ENCODE measurements at places on chromosomes 1 and 21.

DNA sequence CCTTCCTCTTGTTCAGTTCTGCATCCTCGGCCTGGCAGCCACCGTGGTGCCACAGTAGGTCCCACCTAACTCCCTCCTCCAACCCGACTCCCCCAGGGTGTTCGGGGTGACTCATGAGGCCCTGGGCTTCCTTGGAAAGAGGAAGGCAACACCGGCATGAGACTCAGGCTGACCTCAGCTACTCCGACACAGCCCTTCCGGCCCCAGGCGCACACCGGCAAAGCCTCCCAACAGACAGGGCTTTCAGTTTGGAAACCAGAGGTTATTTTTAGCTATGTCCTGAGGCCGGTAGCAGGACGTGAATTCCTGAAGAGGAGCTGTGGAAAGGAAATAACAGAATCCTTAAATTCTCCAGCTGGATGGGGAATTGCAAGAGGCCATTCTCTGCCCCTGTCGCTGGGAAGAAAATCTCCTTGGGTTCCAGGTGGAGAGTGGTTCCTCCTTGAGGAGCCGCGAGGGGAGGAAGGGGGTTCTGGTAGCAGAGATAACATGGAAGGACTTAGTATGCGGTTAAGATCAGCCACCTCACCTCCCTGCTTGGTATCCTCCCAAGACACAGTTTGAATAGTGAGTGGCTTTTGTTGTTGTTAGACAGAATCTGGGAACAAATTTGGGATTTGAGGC is 24.4 kb downstream of the PLXNA2 start:
- DNase-seq: no peak

GRCh38 chr1:104702731-104703130 is 953.0 kb downstream of the AMY1C start:
- DNase-seq: no peak

GRCh38 chr1:176942346-176942745 is 222.2 kb downstream of the ASTN1 start:
- DNase-seq: no peak

GRCh38 chr21:25589887-25590286 is 17.4 kb downstream of the MRPL39 start:
- no peak for DNase-seq

GRCh38 chr1:68173936-68174737 is 58.2 kb downstream of the WLS start:
- DNase-seq: no peak

- DNase-seq: no peak
Measured at GRCh38 chr1:226656201-226656600, 82.9 kb downstream of the ITPKB start.

- no peak for DNase-seq
Measured at GRCh38 chr1:211701733-211702132, 26.3 kb upstream of the NEK2 start.

- DNase-seq: no peak
Measured at GRCh38 chr1:17194615-17195528, 10.1 kb upstream of the PADI1 start.

DNA sequence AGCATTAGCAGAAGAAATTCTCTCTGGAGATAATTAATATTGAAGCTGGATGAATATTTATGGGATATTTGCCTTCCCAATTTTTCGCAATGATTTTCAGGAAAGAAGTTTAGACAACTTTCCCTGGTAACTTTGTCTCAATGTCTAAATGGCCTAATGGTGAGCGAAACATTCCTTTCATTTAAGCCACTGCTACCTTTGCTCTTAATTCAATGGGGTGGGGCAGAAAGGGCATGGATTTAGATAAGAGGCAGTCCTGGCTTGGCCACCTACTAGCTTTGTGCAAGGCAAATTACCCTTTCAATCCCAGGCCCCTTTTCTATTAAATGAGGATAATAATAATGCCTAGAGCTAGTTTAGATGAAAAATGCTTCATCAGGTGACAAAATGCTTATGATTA is 27.1 kb upstream of the LYST start:
- DNase-seq: no peak

- peak; percentile 81 for DNase-seq
Measured at GRCh38 chr1:155086128-155086741, 7.6 kb downstream of the EFNA3 start.

- no peak for DNase-seq
Measured at GRCh38 chr1:27727126-27727525, 1.4 kb downstream of the FAM76A start.

- DNase-seq: no peak
Measured at GRCh38 chr1:245768596-245768995, 613.8 kb downstream of the KIF26B start.

DNA sequence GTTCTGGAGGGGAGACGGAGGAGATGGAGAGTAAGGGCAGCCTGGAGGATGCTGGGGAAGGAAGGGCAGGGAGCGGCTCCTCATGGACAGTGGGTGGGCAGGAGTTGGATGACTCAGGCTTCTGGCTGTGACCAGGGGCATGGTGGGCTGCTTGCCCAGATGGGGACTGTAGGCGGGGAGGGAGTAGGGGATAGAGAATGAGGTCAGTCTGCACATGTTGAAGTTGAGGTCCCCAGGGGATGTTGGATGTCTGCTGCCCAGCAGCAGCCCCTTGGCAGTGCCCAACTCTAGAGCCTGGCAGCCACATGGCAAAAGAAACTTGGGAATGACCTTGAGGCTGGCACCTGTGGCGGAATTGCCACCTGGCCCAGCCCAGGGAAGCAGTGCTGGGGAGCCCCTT is 6.4 kb downstream of the SELENON start:
- DNase-seq: no peak

GRCh38 chr1:59412718-59413326 is 115.9 kb downstream of the FGGY start:
- DNase-seq: no peak

GRCh38 chr1:167455786-167456446 is 62.4 kb downstream of the CD247 start:
- no peak for DNase-seq

- DNase-seq: no peak
Measured at GRCh38 chr21:28445141-28445830, 547.4 kb downstream of the LTN1 start.

DNA sequence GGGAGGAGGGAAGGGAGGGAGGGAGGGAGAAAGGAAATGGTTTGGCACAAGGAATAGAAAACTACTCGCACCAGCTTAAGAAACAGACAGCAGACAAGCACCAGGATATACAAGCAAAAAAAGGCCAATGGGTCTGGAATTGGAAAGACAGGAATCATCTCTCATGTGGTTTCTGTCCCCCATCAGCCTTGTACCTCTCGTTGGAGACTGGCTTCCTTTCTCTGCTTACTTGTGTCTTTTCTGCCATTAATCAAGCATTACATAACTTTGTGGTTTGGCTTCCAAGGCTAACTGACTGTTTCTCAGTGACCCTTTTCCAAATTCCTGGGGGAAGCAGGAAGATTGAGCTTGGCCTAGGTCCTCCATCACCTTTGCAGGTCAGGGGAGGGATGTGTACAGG is 11.8 kb upstream of the RALGPS2 start:
- no peak for DNase-seq

- DNase-seq: no peak
Measured at GRCh38 chr1:111404588-111404987, 22.9 kb downstream of the OVGP1 start.

DNA sequence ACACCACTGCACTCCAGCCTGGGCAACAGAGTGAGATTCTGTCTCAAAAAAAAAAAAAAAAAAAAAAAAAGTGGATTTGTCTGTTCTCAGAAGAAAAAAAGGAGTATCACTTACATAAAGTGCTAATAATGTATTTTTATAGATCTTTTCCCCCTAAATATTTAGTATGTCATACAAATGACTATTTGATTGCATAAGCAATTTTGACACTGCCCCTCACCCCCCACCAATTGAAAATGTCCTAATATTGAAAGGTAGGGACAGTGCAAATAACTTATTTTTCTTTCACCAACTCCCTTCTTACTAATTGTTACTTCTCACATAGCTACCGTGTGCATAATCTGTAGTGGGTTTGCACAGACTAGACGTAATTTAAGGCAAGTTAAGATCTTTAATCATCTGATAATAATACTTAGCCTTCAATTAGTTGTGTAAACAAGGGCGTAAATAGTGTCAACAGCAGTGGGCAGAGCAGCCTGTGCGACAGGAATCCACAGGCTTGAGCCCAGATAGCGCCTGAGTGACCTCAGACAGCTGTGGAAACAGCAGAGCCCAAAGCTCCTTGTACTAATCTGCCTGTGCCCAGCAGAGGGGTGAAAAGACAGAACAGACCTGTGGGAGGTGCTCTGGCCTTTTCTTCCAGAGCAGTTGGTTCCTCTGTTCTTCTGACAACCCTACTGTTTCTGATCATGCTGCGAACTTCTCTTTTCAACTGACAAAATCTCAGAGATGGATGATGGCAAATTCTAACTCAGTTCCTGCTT is 4.5 kb upstream of the IER5 start:
- no peak for DNase-seq

DNA sequence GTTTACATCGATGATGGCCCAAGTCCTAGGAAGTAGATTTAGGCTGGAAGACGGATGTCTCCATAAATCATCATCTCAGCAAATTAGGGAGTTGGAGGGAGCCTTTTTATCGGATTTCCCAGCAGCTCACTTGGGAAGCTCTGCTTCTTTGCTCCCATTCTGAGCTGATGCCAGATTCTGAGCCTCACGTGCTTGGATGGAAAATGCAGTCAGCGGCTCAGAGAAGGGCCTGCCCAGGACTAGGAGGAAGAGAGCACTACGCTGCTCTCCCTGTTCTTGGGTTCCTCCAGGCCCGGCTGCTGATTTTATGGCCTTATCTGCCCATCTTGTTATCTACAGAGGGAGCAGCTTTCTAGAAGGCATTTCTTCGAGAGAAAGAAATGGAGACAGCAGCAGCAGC is 42.0 kb downstream of the UBIAD1 start:
- no peak for DNase-seq

GRCh38 chr1:91697416-91697815 is 188.5 kb downstream of the TGFBR3 start:
- DNase-seq: no peak

DNA sequence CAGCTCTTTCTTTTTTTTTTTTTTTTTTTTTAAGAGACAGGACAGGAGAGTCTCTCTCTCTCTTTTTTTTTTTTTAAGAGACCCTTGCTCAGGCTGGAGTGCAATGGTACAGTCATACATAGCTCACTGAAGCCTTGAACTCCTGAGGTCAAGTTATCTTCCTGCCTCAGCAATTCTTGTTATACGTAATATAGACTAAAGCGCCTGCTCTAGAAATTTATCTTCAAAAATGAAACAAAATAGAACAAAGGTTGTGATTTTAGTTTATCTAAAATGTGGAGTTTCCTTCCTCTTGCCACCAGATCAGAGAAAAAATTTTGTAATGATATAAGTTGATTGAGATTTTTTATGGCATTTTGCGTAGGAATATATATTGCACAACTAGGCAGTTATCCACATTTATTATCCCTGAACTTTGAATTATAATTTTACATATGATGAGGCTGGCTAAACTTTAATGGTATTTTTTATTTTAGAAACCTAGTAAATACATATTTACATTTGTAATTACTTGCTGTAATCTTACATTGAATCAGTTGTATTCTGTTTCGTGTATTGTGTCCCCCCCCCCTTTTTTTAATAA is 44.2 kb downstream of the MTF2 start:
- no peak for DNase-seq

DNA sequence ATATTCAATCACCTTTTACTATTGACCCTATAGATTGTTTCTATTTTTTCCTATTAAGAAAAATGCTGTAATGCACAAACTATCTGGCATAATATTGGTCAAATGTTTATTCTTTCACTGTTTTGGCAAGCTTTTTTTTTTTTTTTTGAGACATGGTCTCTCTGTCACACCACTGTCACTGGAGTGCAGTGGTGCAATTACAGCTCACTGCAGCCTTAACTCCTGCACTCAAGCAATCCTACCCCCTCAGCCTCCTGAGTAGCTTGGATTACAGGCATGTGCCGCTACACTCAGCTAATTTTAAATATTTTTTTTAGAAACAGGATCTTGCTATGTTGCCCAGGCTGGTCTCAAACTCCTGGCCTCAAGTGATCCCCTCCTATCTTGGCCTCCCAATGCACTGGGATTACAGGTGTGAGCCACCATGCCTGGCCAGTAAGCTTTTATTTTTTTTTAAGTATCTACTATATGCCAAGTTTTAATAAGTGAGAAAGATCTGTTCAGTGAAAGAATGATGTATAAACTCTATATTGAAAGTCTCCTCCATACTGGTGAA is 3.4 kb downstream of the CDC7 start:
- no peak for DNase-seq

GRCh38 chr1:230822092-230822581 is 46.2 kb downstream of the C1orf198 start:
- no peak for DNase-seq

DNA sequence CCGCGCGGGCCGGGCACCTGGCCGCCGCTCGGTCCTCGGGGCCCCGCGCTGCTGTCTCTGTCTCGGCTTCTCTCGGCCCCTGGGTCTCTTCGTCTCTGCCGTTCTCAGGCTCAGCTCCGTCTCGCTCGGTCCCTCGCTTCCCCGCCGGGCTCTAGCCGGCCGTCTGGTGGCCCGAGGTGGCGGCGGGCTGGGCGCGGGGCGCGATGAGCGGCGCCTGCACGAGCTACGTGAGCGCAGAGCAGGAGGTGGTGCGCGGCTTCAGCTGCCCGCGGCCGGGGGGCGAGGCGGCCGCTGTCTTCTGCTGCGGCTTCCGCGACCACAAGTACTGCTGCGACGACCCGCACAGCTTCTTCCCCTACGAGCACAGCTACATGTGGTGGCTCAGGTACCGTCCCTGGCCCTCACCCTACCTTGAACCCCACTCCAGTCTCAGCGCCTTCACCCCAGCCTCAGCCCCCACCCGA is 355 bp downstream of the SHISAL2A start:
- DNase-seq: no peak

DNA sequence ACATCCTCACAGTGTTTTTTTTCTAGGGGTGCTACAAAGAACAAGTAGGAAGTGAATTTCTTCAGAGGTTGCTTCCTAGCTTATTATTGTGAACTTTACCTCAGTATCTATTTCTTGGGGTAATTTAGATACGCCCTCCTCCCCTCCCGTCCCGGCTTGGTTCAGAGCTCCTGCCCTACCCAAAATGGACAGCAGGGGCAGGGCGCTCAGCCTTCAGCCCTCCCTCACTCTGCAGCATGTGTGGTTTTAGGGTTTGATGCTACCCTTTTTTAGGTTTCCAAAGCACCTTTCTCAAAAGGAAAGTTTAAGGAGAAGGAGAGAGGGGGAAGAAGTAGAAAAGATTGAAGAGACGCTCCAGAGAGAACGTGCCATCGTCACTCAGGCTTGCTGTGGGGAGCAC is 16.9 kb upstream of the POGK start:
- DNase-seq: no peak

DNA sequence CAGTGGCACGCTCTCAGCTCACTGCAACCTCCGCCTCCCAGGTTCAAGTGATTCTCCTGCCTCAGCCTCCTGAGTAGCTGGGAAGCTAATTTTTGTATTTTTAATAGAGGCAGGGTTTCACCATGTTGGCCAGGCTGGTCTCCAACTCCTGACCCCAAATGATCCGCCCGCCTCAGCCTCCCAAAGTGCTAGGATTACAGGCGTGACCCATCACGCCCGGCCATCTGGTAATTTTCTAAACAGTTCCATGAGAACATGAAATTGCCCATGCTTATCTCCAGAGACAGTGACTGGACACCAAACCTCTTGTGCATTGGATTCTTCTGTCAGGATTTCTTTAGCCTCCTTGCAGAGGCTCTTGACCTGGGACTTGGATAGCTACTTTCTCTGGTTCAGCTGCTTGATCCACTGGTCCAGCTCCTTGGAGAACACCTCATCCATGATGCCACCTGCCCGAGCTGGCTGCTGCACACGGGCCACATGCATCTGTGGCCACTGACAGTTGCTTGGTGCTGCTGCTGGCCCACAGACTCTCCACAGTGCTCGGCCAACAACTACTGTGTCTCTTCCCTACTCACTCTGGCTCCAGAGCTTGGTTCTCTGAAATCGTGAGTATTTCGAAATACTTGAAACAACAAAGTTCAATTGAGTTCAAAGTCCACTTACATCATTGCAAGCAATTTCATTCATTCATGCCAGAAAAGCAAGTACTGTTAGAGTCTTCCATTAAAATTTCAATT is 40.0 kb upstream of the CTPS1 start:
- no peak for DNase-seq

All from stimulated activated CD8-positive, alpha-beta memory T cell treated with anti-CD3 and anti-CD28 coated beads, Interleukin-15, amount 100 ng/mL, for 24 hours (primary cell).